ENCODE measurements at places on chromosomes 5 and 9.

GRCh38 chr5:94870511-94871183 is 252.2 kb downstream of the SLF1 start:
- peak; percentile 73 for DNase-seq

GRCh38 chr5:88145221-88145610 is 123.4 kb downstream of the TMEM161B start:
- no peak for DNase-seq

DNA sequence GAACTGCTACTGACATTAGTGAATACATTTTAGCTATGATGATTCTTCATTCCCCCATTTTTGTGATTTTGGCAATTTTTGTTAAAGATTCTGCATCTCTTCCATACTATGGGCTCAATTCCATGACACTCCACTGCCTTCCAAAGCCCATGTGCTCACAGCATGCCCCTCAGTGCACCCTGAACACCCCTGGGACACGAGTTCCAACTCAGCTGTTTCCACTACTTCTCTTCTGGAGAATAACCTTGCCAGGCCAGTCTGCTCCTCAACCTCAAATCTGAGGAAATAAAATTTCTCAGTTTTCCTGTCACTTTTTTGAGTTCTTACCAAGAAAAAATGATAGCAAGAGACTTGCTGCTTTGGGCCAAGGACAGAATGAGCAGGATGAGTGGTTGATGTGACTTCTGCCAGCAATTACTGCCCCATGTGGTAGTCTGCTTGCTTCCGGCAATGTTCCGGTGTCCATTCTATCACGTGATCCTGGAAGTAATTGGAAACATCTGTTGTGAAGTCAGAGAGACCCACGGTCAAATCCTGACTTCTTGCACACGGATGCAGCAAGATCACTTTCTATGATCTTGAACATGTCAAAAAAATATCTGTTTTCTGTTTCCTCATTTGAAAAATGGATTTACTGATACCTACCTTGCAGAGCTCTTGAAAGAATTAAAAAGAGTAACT is 58.3 kb downstream of the EGFLAM start:
- no peak for DNase-seq

- no peak for DNase-seq
Measured at GRCh38 chr9:16551692-16552091, 318.8 kb downstream of the BNC2 start.

- no peak for DNase-seq
Measured at GRCh38 chr5:1787472-1788047, 12.1 kb downstream of the MRPL36 start.

DNA sequence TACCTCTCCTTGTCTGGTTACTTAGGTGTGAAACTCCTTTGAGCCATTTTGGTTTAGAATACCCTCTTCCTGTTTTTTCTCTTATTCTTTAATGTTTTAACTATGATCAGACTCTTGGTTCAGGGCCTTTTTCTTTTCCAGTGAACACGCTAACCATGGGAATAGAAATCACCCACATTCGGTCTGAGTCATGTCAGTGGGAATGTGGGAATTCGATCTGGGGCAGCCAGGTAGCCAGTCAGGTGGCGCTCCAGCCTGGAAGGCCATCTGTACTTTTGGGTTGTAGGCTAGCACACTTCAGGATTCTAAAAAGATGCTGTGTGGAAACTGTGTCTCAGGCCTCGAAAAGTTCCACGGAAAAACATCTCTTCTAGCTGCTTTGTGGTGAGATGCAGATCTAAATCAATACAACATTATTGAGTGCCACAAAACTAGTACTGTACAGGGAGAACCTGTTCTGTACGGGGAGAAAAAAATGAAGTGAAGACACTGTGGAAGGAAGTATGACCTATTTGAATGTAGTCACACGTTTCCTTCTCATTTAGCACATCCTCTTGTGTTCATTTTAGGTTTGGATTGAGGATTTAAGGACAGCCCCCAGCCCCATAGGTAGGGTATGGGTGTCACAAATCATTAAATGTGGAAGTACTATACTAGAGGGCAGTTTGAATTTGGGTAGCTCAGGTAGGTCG is 36.4 kb downstream of the SNX30 start:
- no peak for DNase-seq

- DNase-seq, result peak; percentile 74
Measured at GRCh38 chr9:129932303-129933151, 97.3 kb downstream of the USP20 start.

DNA sequence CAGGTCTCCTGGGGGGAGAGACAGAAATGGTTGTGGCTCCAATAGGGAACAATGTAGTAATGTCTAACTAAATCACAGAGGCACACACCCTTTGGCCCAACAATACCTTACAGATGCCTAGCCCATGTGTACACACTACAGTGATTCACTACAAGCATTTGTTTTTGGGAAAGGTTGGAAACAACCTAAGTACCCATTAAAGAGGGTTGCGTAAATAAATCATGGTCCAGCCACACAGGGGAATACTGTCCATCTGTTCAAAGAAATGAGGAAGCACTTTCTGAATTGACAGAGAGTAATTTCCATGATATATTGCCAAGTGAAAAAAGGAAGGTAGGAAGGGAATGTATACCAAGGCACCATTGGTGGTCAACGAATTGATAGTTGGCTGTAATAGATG is 22.0 kb upstream of the GTF3C5 start:
- DNase-seq, result no peak
